NB4 (cell line): ENCODE measurements at places on chromosomes 11 and 22.

- DNase-seq: peak; percentile 85
These were observed 49.0 kb downstream of the OR4D9 start for GRCh38 chr11:59560290-59560701.

DNA sequence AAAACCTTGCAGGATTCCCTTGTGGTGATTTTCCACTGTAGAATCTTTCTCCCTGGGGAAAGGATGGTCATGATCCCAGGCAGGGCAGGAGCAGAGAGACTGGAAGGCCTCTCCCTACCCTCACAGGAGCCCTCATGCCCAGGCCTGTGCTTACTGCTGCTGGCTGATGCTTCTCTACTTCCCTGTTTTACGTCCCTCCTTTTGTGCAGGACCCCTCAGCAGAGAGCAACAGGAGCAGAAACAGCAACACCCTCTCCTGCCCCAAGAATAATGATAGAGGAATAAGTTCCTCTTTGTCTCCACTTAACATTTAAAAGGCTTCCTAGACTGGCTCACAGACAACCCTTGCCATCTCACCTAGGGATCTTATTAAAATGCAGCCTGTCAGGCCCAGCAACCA, 3.6 kb downstream of the ISX start:
- peak; percentile 46 for DNase-seq

DNA sequence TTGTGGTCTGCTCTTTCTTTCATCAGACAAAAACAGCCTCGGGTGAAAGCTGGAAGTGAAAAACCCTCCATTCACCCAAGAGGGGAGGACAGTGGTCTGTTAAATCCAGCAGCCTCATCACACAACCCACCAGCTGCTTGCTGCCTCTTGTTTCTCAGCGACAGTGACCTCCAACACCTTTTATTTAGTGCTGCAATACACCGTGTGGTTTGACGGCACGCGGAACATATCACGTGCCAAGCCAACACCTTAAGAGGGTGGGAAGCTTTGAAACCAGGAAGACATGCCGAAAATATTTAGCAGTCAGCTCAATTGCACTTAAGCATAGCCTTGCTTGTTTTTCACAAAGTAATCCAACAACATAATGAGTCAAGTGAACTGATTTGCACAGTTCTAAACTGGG, 39.8 kb upstream of the POGLUT3 start:
- no peak for DNase-seq

DNA sequence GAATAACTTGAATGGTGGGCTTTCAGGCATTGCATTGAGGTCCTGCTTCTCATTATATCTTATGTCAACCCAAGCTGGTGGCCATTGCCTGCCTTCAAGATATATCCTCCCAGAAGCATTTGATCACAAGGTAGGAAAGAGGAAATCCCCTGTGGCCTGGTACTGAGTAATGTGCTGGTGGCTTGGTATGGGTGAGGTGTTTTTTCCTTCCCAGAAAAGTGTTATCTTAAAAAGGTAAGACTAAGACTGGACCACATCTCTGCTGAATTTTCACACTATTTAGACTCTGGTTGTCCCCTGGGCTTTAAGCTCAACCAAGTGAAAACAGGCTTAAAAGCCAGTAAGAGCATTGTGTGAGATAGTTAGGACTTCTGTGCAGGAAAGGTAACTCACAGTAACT, 3.7 kb downstream of the INSC start:
- DNase-seq: no peak

DNA sequence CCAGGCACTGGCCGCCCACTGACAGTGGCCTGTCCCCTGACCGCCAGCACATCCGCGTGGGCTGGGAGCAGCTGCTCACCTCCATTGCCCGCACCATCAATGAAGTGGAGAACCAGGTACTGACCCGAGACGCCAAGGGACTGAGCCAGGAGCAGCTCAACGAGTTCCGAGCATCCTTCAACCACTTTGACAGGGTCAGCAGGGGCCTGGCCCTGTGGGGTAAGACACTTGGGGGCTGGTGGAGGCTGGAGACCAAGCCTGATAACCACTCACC, 6.5 kb downstream of the CTSF start:
- no peak for DNase-seq

- DNase-seq: no peak
These were observed 3.8 kb downstream of the MOB2 start for GRCh38 chr11:1482581-1483444.

DNA sequence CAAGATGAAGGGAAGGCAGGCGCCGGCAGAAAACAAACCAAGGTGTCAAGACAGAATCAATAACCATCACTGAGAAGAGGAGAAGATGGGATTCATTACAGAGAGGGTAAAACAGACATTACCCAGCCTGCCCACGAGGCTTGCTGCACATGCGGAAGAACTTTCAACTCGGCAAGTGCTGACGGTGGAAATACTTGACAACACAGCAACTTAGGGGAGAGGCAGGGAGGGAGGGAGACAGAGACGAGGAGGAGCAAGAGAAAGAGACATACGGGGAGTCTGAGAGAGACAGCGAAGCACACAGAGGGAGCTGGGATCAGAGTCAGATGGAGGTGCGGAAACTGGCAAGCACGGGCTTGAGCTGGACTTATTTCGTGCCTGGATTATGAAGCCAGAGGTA, 129.3 kb upstream of the NECTIN1 start:
- no peak for DNase-seq

DNA sequence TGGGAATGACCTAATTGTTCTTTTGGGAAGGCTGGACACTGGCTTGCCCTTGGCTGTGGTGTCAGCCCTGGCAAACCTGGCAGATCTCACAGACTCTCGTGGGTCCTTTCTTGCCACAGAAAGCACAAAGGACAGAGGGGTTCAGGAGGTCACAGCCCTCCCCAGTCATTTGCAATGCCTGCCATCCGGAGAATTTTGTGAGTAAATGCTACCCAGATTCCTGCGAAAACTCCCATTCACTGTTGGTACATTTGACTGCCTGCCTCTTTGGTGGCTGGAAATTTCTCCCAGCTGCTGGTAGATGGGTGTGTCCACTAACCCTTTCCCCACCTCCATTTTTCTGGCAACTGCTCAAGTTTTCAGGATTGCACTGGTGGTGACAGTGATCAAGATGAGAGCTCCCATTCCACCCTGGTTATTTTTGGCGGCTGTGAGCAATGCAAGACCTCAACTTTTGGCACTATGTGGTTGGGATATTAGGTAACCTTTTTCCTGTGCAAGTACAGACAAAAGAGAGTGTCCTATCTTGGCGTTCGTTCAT, 155.7 kb downstream of the NAV2 start:
- peak; percentile 2 for DNase-seq

- peak; percentile 64 for DNase-seq
These were observed 64.7 kb upstream of the RRAS2 start for GRCh38 chr11:14423633-14424032.

- peak; percentile 23 for DNase-seq
These were observed 79.5 kb downstream of the TIMP3 start for GRCh38 chr22:32880893-32881596.

DNA sequence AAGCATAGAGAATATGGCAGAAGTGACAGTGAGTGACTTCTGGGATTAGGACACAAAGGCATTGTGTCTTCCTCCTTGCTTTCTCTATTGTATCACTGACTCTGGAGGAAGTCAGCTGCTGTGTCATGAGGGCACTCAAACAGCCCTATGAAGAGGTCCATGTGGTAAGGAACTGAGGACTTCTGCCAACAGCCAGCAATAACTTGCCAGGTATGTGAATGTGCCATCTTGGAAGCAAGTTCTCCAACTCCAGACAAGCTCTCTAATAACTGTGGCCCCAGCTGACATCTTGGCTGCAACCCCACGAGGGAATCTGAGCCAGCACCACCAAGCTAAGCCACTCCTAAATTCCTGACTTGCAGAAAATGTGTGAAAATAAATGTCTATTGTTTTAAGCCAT, 83.6 kb upstream of the ZBED5 start:
- no peak for DNase-seq

GRCh38 chr11:86458294-86459001, 83.8 kb downstream of the CCDC81 start:
- DNase-seq: no peak

DNA sequence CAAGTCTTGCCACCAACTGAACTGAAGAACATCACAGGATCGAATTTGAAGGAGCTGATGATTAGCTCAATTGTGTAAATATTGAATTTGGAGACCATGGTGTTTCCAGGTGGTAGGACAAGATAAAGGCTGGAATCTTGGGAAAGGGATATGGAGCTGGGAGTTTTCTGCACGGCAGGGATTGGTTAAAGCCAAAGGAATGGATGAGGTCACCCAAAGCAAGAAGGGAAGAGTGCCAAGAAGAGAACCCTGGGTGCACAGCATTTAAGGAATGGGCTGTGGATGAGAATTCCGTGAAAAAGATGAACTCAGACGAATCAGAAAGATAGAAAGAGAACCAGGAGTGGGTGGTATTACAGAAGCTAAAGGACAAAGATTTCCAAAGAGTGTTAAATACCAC, 29.4 kb upstream of the RRAS2 start:
- no peak for DNase-seq

GRCh38 chr11:62108971-62109404, 14.8 kb upstream of the INCENP start:
- peak; percentile 50 for DNase-seq
